Endothelial cell (in vitro differentiated cells): ENCODE measurements at places on chromosomes 2 and 18. TPM values are rescaled to one million over a fixed set of nuclear protein-coding genes. Genes with fewer than 3 reads are reported as not detected.

ME2 gene
- total RNA-seq = 41.9 TPM

GRCh38 chr2:60552078-60552850 lies 1.2 kb downstream of the BCL11A start:
- peak; percentile 66 for DNase-seq

DNA sequence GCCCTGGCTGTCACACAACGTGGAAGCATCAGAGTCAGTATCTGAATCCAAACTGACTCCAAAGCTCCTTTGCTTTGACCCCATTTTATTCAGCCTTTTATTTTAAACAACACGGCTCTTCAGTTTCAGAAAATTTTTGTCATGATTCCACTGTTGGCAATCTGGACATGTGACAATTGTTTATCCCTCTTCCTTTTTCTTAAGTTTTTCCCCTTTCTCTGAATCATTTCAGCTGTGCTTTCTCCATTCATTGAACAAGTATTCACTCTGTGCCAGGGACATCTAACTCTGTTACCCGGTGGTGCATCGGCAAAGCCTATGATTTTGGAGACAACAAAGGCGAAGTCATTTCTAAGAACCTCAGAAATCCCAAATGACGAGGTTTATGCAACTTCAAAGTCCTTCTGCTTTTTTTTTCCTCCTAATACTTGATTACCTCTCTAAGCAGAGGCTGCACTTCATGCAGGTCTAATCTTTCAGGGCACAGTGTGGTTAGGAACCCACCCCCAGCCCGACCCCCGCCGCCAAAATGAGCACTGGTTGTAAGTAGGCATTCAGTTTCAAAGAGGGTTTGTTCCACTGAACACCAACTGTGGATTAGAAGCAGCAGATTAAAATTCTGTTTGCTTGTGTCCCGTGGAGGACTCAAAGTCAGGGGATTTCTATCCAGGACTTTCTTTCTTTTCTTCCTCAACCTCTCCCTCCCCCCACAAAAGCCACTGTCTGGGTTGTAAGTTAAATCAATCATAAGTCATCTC lies 18.6 kb downstream of the ST6GAL2 start:
- DNase-seq = no peak

- DNase-seq = no peak
These were observed 147.4 kb downstream of the SOX11 start for GRCh38 chr2:5839550-5839949.

CPO gene
- total RNA-seq = not detected

GRCh38 chr2:50490991-50491390 lies 540.9 kb downstream of the NRXN1 start:
- no peak for DNase-seq

GRCh38 chr2:237201461-237202287 lies 116.0 kb downstream of the COPS8 start:
- no peak for DNase-seq

- DNase-seq = no peak
These were observed 259.5 kb downstream of the CCDC178 start for GRCh38 chr18:33181016-33181415.

GLI2 gene
- 1.2 TPM for total RNA-seq

DNA sequence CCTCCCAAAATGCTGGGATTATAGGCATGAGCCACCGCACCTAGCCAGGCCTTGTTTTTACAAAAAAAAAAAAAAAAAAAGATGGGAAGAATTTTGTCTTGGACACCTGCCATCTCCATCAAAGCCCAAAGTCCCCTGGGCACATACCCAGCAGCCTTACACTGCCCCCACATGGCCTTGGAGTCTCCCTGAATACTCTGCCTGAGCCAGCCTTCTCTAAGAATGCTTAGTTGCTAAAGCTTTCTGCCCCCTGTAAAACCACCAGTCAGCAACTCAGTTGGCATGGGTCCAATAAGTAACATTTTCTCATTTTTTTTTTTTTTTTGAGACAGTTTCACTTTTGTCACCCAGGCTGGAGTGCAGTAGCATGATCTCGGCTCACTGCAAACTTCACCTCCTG lies 40.6 kb downstream of the SPC25 start:
- DNase-seq = peak; percentile 47

DNA sequence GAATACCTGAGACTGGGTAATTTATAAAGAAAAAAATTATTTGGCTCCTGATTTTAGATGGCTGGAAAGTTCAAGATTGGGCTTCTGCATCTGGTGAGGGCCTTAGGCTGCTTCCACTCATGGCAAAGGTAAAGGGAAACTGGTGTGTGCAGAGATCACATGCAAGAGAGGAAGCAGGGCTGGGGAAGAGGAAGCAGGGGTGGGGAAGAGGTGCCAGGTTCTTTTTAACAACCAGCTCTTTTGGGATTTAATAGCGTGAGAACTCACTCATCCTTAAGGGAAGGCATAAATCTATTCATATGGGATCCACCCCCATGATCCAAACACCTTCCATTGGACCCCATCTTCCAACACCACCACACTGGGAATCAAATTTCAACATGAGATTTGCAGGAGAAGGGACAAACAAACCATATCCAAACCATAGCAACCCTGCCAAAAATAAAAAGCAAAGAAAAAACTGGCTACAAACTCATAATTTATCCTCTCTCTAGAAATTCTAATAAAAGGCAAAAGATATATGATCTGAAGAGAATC lies 30.4 kb downstream of the PRKRA start:
- no peak for DNase-seq

DNA sequence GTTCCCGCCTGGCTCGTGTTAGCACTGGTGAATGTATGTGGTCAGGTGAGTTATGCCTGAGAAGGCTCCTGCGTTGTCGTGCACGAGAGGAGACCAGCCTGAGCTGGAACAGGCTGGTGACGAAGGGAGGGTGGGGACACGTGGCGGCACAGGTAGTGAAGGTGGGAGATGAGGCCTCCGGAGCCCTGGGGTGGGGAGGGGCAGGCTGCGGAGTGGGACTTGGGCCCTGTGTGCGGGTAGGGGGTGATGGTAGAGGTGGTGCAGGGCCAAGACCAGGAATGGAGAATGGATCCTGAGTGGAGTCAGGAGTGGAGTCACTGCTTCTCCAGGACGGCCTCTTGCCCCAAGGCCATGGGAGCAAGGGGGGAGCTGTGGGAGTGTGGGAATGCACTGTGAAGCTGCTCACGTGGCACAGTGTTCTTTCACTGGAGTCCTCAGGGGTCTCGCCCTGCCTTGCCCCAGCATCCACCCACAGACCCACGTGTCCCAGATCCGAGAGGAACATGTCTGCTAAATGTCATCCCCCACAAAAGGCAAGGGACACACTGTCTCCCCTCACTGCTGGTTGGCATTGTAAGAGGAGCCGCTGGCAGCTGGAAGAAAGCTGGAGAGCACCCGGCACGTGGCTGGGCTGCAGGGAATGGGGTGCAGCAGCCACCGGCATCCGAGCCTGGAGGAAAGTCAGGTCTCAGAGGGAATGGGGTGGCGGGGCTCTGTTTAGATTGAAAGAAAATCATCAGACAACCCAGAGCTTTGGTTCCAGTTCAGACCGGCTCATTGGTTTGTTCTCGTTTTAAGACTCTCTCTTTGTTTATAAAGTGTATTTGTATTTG lies 63.7 kb downstream of the CYP26B1 start:
- no peak for DNase-seq

PTPRN gene
- 1.1 TPM for total RNA-seq

DNA sequence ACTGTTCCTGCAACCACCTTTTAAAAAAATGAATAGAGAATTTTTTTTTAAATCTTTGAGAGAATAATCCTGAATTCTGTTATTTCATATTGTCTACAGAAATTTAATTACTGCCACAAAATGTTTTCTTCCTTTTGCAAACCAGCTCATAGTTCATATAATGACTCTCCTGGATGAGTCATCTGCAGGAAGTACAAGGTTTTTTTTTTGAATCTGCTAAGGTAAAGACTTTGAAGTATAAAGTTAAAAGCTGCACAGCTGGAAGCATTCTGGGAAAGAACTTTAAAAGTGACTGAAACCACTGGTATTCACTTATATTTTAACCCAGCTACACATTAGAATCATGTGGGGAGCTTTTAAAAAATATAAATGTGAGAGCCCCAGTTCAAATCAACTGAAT lies 25.4 kb downstream of the SESTD1 start:
- no peak for DNase-seq

- DNase-seq = peak; percentile 9
These were observed 465.5 kb upstream of the FSHR start for GRCh38 chr2:49619804-49620203.

- DNase-seq = no peak
These were observed 2040.1 kb upstream of the LRRTM1 start for GRCh38 chr2:82344670-82345069.

DNA sequence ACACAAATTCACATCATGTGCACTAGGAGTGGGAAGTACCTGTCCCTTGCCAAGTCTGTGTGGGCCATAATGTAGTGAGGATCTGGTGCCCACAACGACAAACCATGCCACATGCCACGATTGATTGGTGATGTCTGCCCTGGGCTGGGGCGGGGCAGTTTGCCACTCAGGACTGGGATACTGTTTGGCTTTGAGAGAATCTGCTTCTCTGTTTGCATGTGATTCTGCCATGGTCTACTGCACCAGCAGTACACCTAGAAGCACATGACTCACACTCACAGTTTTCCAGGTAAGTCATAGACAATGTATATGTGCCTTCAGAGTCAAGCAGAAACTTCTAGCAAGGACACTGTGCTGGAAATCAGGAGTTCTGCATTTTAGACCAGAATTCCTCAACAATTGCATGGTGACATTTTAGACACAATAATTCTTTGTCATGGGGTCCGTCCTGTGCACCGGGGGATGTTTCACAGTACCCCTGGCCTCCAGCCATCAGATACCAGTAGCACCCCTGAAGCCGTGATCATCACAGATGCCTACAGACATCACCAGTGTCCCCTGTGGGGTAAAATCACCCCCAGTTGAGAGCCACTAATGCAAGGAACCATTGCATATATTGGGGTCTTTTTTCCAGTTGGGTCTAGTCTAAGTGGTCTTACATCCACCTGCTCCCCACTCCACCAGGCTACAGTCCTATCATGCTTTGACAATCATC lies 278.3 kb downstream of the EIPR1 start:
- DNase-seq = no peak

DNA sequence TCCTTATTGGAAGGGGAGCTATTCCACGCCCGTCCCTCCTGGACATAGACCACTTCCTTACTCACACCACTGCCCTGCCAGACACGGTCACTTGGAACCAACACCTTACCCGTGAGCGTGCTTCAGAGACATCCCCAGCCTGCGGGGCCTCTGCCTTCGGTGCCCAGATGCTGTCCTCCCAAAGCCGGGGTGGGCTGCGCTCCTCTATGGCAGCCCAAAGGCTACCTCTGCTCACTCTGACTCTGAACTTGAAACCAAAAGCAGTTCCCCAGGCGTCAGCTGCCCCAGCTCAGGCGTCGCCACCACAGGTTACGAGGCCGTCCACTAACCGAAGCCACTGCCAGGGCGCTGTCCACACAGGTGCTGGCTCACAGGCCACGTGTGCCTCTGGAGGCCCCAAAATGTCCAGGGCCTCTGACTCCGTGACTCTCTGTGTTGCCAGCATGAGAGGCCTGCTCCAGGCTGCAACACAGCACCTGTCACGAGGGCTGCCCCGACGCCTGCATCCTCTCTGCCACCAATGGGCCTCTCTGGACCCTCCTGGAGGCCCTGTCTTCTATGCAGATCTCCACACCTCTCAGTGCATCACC lies 23.8 kb downstream of the HDAC4 start:
- no peak for DNase-seq

GRCh38 chr2:70684846-70685622 lies 83.0 kb downstream of the ADD2 start:
- no peak for DNase-seq

THSD7B gene
- total RNA-seq = 10.5 TPM

COL4A3 gene
- total RNA-seq = not detected

DNA sequence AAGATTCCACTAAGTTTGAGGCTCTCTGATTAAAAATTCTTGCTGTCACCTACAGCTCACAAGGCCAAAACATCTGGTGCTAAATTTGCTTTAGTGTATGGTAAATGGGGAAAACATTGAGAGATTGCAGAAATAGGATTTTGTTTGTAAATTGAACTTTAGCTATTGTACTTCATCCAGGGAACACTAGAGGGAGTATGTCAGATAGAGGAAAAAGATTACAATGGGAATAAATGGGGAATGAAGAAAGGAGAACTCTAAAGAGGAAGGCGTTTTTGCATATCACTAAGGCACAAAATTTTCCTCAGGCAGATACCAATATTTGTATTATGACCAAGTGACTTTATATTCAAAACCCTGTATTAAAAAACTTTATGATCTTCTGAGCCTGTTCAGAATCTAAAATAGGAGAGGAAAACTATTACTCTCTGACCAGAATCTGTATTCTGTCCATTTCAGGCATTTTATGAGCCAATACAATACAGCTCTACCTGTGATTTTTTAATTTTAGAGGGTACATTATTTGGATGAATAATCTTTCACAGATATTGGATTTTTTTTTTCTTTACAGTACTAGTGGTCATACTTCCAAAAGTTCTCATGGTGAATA lies 52.3 kb upstream of the ITGB6 start:
- no peak for DNase-seq

UGT1A4 gene
- not detected for total RNA-seq

DNA sequence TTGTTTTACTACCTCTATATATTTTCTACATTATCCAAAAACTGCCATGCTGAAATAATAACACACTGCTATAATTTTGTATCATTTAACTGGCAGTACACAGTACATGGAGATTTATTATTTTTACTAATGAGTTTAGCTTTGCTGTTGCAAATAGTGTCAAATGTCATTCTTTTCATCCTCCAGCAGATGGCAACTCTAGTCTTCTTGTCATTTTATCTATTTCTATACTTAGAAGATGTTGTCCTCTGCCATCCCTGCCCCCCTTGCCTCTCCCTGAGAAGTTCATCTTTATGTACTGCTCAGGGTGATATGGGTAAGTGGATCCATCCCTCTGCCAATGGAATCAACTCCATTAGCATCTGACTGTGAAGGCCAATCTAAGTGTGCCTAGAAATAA lies 21.7 kb upstream of the LRRTM1 start:
- DNase-seq = no peak

- DNase-seq = no peak
These were observed 1.1 kb downstream of the TFCP2L1 start for GRCh38 chr2:121283670-121284462.
